ENCODE measurements at places on chromosomes 11 and 22.

DNA sequence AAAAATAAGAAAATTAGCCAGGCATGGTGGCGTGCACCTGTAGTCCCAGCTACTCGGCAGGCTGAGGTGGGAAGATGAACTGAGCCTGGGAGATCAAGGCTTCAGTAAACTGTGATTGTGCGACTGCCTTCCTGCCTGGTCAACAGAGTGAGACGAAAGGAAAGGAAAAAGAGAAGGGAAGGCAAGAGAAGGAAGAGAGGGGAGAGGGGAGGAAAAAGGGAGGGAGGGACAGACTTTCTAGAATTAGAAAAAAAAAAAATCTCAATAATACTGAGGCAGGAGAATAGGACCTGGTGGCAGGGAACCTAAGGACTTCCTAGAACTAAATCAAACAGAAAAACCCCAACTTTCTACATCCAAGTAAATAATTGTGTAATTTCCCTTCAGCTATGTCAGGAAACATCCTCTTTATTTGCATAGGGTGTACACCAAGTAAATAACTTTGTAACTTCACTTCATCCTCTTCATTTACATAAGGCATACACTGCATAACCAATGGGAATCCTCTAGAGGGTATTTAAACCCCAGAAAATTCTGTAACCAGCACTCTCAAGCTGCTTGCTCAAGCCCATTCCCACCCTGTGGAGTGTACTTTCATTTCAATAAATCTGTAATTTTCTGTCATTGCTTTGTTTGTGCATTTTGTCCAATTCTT is 8.7 kb downstream of the SBF2 start:
- no peak for DNase-seq

- no peak for DNase-seq
Observed at GRCh38 chr11:68865241-68865640, 23.5 kb upstream of the CPT1A start.

GRCh38 chr11:68025047-68025446 is 5.4 kb upstream of the NDUFS8 start:
- no peak for DNase-seq

GRCh38 chr11:64510759-64511158 is 80.3 kb upstream of the SLC22A12 start:
- no peak for DNase-seq

All from vagina (tissue), 2 donors.